Stomach (tissue), 19 donors: ENCODE measurements at places on chromosomes 5 and 9. TPM values are rescaled to one million over a fixed set of nuclear protein-coding genes. Genes with fewer than 3 reads are reported as not detected.
A peak's percentile ranks its signal among the peaks of the same experiment; 100 is the strongest.

DNA sequence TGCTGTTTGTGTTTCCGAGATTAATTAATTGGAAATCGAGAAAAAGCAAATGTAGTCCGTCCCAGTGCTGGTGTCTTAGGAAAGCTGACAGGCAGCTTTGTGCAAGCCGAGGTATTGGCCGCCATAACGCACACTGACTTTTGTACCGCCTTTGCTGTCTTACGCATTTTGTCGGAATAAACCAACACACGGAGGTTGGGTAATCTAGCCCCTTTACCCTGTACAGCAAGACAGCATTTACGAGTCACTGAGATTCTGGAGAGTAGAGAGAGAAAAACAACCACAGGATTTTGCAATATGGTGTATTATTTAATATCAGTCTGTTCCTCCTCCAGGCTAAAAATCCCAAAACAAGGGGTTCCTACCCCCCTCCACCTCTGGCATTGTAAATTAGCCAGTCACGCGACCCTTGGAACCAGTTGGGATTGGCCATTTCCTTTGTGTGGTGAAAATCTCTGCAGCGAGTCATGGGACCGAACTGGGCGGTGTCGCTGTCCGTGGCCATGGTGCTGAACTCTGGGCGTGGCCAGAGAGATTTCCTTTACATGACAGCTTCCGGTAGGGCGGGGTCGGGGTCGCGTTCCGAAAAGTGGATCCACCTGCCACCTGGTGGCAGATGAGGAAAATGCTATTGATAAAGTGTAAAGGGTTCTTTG is 10.3 kb upstream of the PCDHB1 start:
- peak; percentile 86 for DNase-seq
- H3K27ac ChIP-seq = peak overlapping the region; percentile 53
- H3K36me3 ChIP-seq = no peaks in the 10 kb centered on the region
- H3K4me1 ChIP-seq = peaks cover 9% of the 10 kb centered on the region
- H3K4me3 ChIP-seq = peak overlapping the region; percentile 39
- peaks cover 10% of the 10 kb centered on the region for H3K27me3 ChIP-seq

Gene SLC36A3
- total RNA-seq = not detected

DNA sequence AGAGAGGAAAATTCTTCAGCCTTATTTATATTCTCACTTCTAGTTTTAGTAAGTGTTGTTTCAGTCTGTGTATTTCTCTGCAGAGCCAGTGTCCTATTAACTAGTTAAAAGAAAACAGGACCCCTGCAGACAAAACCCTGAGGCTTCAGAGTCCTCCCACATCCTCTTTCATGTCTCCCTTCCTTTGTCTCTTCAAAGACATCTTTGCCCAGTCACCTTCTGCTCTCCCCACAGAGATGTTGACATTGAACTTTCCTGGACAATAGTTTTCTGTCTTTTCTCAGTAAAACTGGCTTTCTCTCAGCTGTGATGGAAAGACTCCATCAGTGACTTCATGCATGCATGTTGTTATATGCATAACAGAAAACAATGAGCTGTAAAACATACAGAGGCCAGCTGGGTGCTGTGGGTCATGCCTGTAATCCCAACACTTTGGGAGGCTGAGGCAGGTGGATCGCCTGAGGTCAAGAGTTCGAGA is 20.2 kb downstream of the GRAMD2B start:
- H3K4me1 ChIP-seq = peaks cover 12% of the 10 kb centered on the region
- no peak overlapping the region for H3K4me3 ChIP-seq
- no peak overlapping the region for H3K27ac ChIP-seq
- no peaks in the 10 kb centered on the region for H3K27me3 ChIP-seq
- DNase-seq = no peak
- H3K36me3 ChIP-seq = no peaks in the 10 kb centered on the region

Gene C5orf52
- total RNA-seq = not detected

DNA sequence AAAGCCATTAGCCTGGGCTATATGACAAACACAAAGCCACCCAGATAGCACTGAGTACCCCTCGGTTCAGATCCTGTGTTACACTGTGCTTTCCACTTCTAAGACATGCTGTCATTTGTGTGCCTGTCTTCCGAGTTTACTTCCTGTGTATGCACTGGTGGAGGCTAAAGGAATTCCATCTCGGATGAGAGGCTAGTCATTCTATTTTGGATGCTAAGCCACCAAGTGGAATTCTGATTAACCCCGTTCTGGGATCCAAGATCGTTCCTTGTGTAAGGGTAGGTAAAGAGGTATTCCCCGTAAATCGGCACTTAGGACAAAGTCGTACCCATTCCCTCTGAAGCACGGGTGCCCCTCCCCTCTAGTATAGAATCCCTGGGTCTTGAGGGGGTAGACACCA is 8.7 kb downstream of the PROP1 start:
- peaks cover 60% of the 10 kb centered on the region for H3K27me3 ChIP-seq
- no peaks in the 10 kb centered on the region for H3K36me3 ChIP-seq
- no peak for DNase-seq
- no peak overlapping the region for H3K4me3 ChIP-seq
- peaks cover 15% of the 10 kb centered on the region for H3K4me1 ChIP-seq

DNA sequence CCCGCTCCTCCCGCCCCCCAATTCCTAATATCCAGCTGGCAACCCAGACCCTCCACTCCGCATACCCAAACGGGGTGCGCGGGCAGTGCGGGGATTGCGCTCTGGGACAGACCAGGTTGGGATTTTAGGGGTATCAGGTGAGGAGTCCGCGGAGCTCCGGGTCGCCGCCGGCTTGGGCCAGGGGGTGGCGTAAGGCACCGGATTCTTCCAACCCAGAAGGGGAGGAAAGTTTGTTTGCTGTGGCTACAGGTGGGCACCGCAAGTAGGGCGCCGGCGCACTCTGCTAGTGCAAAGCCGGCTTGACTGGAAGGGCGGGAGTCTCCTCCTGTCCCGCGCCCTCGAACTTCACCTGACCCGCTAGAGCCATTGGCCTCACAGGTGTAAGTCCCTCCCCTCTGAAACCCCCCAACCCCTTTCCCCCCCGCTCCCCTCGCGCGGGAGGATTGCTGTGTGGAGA is 709 bp downstream of the IQGAP2 start:
- peak overlapping the region; percentile 88 for H3K27ac ChIP-seq
- peak overlapping the region; percentile 68 for H3K4me3 ChIP-seq
- peaks cover 27% of the 10 kb centered on the region for H3K4me1 ChIP-seq
- no peaks in the 10 kb centered on the region for H3K27me3 ChIP-seq
- peak; percentile 79 for DNase-seq
- no peaks in the 10 kb centered on the region for H3K36me3 ChIP-seq

- no peak overlapping the region for H3K27ac ChIP-seq
- H3K36me3 ChIP-seq = peaks cover 5% of the 10 kb centered on the region
- peaks cover 24% of the 10 kb centered on the region for H3K27me3 ChIP-seq
- no peak for DNase-seq
- H3K4me3 ChIP-seq = no peak overlapping the region
Observed at GRCh38 chr5:160173-160510, 31.2 kb upstream of the LRRC14B start.

GRCh38 chr5:179275941-179276837 is 69.1 kb downstream of the ADAMTS2 start:
- H3K36me3 ChIP-seq = no peaks in the 10 kb centered on the region
- no peak overlapping the region for H3K4me3 ChIP-seq
- no peaks in the 10 kb centered on the region for H3K27me3 ChIP-seq
- H3K4me1 ChIP-seq = peaks cover 16% of the 10 kb centered on the region
- peak overlapping the region; percentile 67 for H3K27ac ChIP-seq

DNA sequence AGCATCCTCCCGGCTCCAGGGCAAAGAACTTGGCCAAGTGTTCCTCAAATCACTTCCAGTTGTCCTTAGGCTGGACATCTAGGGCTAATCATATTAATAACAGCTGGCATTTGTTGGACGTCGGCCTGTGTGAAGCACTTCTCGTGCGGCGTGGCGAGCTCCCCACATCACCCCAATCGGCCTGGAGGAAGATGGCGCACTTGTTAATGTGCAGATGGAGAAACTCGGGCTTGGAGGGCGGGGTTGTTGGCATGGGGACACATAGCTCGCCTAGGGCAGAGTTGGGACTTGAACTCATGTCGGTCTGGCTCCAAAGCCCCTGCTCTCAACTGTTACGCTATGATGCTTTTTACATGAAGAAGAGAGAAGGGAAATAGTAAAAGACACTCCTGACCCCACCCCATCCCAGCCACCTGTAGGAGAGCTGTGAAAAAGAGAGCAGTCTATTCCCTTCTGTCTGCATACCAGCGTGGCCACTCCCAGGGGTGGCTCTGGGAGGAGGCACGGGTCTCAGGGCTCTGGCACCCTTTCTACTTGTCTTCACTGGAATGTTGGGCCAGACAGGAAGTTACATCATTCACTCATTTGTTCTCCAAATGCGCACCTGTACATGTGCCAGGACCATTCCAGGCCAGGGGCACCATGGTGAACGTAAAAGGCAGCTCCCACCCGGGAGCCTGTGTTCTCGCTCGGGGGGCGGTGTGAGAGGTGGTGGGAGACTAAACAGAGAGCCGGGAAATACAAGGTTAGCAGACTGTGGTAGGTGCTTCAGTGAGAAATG is 12.8 kb upstream of the NUP214 start:
- no peak overlapping the region for H3K27ac ChIP-seq
- H3K36me3 ChIP-seq = no peaks in the 10 kb centered on the region
- H3K4me1 ChIP-seq = no peaks in the 10 kb centered on the region
- no peaks in the 10 kb centered on the region for H3K27me3 ChIP-seq
- no peak for DNase-seq
- no peak overlapping the region for H3K4me3 ChIP-seq

Gene MLANA
- total RNA-seq = not detected

Gene ACOT12
- not detected for total RNA-seq

DNA sequence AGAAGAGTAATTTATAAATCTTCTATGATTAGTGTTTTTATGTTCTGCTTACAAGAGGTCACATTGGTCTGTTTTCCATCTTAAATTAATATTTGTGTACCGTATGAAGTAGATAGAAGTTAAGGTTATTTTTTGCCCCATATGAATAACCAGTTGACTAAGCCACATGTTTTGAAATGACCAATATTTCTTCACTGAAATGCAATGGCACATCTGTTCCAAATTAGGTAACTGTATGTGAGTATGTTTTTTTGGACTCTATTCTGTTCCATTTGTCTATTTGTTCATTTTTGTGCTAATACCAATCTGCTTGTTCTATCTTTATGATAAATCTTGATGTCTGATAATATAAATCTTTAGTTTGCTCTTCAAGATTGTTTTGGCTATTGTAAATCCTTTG is 17.7 kb downstream of the JAK2 start:
- DNase-seq = no peak
- no peak overlapping the region for H3K27ac ChIP-seq
- H3K27me3 ChIP-seq = no peaks in the 10 kb centered on the region
- no peak overlapping the region for H3K4me3 ChIP-seq
- no peaks in the 10 kb centered on the region for H3K36me3 ChIP-seq

DNA sequence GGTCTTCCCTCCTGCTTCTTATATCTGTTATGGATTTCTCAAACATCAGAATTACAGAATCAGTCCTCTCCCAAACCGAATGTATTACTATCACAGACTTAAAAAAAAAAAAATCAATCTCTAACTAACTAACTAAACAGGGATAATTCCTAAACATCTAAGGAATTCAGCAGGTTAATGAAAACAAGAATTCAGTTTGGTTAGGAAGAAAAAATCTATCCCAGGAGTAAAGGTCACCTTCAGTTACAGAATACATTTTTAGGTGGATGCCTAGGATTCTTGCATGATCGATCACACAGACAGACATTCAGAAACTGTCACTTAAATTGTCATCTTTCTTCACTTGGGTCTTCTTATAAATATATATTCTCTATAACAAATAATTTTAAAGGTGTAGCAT is 11.5 kb downstream of the PTAR1 start:
- no peak overlapping the region for H3K4me3 ChIP-seq
- peaks cover 39% of the 10 kb centered on the region for H3K36me3 ChIP-seq
- H3K4me1 ChIP-seq = peaks cover 48% of the 10 kb centered on the region

DNA sequence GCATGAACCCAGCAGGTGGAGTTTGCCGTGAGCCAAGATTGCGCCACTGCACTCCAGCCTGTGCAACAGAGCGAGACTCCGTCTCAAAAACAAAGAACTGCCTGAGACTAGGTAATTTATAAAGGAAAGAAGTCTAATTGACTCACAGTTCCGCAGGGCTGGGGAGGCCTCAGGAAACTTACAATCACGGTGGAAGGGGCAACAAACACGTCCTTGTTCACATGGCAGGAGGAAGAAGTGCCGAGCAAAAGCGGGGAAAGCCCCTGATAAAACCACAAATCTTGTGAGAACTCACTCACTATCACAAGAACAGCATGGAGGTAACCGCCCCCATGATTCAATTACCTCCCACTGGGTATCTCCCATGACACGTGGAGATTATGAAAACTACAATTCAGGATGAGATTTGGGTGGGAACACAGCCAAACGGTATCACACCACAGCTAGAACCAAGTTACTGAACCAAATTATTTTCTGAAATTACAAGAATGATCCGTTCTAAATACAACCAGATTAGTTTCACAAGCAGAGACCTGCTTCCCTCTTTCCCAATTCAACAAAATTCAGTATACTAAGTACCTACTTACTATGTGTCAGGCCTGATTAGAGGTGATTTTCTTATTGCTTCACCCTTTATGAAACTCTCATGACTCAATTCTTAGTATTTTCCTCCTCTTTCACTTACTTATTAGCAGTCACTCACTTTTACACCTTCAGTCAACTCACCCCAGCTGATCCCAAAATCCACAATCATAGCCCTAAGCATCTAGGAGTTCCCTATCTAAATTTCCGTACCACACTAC is 8.4 kb downstream of the UBTD2 start:
- H3K27me3 ChIP-seq = no peaks in the 10 kb centered on the region
- no peak overlapping the region for H3K27ac ChIP-seq

- H3K27ac ChIP-seq = no peak overlapping the region
- DNase-seq = no peak
- H3K4me3 ChIP-seq = no peak overlapping the region
Observed at GRCh38 chr9:127232833-127233549, 31.6 kb upstream of the GARNL3 start.

DNA sequence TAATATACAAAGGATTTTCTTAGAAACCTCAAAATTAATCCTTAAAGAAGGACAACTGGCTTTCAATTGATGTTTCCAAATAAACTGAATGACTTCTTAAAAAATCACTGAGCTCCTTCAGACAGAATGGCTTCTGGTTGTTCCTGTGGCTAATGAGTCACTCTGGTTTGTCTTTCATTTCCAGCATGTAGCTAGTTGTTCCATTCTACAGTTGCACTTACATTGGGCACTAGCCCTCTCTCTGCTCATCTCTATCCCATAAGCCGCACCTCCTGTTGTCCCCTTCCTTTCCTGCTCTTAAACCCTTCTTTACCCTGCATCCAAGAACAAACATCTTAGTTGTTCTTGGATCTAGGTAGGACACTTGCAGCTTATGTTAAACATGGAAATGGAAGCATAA is 235.3 kb upstream of the HAPLN1 start:
- no peaks in the 10 kb centered on the region for H3K27me3 ChIP-seq
- no peaks in the 10 kb centered on the region for H3K4me1 ChIP-seq
- H3K36me3 ChIP-seq = no peaks in the 10 kb centered on the region
- H3K27ac ChIP-seq = no peak overlapping the region
- no peak for DNase-seq
- H3K4me3 ChIP-seq = no peak overlapping the region

Gene PCDHGB7
- 16.8 TPM for total RNA-seq

GRCh38 chr9:15499139-15499538 is 11.6 kb downstream of the PSIP1 start:
- H3K36me3 ChIP-seq = peaks cover 22% of the 10 kb centered on the region
- no peak overlapping the region for H3K27ac ChIP-seq
- H3K27me3 ChIP-seq = no peaks in the 10 kb centered on the region
- DNase-seq = no peak

GRCh38 chr9:70044490-70045307 is 1.1 kb downstream of the MAMDC2 start:
- peaks cover 14% of the 10 kb centered on the region for H3K4me1 ChIP-seq
- no peaks in the 10 kb centered on the region for H3K27me3 ChIP-seq
- no peaks in the 10 kb centered on the region for H3K36me3 ChIP-seq
- peak overlapping the region; percentile 88 for H3K27ac ChIP-seq
- H3K4me3 ChIP-seq = peak overlapping the region; percentile 68

Gene FAM151B
- 11.3 TPM for total RNA-seq

Gene STPG3
- not detected for total RNA-seq

Gene SPACA9
- total RNA-seq = not detected
